Esophagus muscularis mucosa (tissue), 4 donors: ENCODE measurements at places on chromosomes 1 and 21.
A peak's percentile ranks its signal among the peaks of the same experiment; 100 is the strongest.

GRCh38 chr1:5415606-5416005 is 576.6 kb downstream of the NPHP4 start:
- no peak for DNase-seq

GRCh38 chr1:50080904-50081586 is 27.7 kb upstream of the ELAVL4 start:
- no peak for DNase-seq

- DNase-seq, result no peak
These were observed 73.7 kb upstream of the EDEM3 start for GRCh38 chr1:184828369-184828717.

GRCh38 chr21:32604464-32604863 is 7.7 kb downstream of the CFAP298 start:
- no peak for DNase-seq

DNA sequence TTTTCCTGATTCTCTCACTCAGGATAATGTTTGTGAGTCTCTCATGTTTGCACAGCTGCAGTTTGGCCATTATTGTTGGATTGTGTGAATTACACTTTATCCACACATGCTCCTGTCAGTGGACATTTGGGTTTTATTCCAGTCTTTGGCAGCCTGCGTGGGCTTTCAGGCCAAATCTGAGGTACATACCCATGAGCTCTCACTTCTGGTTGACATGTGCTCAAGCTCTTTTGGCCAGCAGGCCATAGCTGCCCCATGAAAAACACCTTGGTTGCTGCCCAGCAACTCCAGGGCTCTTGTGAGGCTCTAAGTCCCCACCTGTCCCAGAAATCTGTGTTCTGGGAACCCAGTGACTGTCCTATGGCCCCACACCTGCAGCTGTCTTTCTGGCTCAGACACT is 124.5 kb upstream of the GALNT2 start:
- peak; percentile 86 for DNase-seq

DNA sequence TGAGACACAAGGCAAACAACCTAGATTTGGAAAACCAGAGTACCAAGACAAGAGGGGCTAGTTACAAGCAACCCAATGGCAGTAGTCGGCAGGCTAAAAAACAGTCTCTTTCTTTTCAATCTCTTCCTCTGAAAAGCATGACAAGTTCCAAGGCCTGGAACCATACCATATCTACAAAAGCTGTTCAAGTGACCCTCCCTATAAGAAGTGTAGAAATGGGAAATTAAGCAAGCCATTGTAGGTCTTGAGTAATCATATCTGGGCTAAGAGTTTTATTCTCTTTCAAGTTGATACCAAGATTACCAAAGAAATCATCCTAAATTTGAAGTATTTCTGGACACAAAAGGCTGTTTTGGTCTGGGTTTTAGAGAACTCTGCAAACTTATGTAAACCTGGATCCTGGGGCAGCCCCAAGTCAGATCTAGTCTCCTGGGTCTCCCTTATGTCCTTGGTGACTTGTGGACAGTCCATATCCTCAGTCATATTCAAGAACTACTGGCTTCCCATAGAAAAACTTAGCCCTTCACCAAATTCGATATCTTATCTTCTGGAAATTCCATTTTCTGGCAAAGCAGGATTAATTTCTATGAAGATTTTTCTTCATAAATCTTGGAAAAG is 24.7 kb downstream of the FMO3 start:
- no peak for DNase-seq

DNA sequence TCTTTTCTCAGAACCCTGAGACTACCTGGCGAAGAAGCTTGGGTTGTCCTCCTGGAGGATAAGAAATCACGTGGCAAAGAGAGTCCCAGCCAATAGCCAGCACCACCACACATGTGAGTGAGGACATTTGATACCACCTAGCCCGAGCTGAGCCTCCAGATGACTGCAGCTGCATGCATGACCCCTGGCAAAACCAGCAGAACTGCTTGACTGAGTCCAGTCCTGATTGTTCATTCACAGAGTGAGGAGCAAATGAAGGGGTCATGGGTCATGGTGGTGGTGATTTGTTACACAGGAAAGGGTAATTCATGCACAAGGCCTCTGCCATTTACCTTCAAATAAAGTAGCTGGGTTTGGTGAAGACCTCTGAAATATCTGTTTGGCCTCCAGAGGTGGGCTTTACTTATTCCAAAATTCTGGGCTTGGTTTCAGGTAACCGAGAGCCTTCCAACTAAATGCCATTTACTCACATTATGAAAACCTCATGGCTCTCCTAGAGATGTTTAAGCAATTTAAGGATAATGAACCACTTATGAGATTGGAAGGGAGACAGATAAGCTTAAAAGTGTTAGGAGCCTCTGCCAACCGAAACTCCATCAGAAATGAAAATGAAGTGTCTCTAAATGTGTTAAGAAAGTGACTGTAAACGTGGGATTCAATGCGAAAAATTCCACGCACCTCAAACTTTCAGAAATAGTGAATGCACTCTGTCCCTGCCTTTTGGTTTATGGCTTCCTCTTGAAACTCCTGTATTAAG is 163.3 kb downstream of the SLC35F3 start:
- DNase-seq, result no peak

DNA sequence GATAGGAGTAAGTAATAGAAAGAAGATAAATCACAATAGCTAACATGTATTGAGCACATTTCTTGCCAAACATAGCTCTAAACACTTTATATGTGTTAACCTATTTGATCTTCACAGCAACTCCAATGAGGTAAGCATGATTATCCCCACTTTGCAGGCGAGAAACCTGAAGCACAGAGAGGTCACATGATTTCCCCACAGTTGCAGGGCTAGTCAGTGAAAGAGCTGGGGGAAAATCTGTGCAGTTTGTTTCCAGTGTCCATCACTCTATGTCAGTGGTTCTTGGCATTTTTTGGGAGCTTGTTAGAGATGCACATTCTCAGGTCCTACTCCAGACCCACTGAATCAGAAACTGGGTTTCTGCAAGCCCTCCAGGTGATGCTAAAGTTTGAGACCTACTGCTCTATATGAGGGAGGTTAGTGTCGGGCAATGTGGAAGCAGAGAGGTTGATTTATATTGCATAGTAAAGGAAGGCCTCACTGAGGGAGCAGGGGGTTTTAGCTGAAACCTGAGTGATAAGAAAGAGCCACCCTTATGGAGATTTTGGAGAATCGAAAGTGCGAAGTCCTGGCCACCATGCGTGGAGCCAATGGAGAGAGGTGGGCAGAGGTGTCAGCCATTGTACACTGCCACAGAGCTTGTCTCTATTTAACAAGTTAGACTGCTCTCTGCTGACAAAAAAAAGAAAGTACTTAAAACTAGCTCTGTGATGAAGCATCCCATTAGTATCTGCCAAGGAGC is 20.9 kb downstream of the MCOLN3 start:
- DNase-seq, result no peak

- DNase-seq, result no peak
These were observed 56.9 kb downstream of the MIER1 start for GRCh38 chr1:66981679-66982078.

DNA sequence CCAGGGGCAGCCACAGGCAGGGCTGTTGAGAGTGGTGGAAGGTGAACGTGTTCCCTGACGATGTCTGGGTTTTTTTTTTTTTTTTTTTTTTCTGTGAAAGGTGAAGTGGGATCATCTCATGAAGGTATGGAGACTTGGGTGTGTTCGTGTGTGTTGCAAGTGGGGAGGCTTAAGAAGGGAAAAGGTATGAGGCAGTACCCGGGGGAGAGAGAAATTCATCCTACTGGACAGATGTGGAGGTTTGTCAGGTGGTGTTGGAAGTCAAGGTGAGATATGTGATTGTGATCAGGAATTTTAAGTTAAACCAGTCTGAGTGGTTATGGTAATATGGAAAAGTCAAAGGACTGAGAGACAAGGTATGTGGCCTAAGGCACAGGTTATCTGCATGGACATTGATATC is 5.3 kb downstream of the C1orf115 start:
- no peak for DNase-seq

DNA sequence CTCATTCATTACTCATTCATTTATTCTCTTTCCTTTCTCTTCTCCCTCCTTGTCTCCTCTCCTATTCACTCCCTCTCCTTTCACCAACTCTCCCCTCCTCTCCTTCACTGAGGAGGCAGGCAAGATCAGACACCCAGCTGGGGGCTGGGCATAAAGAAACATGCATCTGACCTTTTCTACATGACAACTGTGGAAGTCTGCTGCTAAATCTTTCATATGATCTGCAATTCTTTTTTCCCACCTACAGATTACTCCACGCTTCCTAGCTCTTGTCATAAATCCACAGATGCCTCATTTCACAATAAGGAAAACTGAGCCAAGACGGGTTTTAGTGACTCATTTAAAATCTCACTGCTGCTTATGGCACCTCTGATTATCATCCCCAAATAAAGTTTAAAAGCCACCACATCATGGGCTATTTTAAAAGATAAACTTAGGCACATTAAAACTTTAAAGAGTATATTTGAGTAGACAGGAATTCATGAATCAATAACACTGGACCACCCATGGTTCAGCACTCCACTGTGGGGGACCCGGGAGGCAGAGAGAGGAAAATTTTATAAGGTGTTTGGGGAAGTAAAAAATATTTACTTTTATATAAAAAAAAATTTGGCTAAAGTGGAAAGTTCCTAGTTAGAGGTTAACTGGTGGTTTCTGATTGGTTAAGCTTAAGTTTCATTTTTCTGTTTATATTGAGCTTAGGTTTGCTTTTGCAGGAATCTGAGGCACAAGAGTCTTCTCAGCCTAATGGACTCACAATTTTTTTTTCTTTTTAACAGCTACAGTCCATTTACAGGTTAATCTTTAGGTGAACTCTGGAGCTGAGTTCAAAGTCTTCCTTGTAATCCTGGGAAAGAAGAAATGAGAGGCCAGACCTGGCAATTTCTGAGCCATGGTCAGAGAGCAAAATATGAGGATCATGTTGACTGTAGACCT is 55.8 kb upstream of the DNAH14 start:
- no peak for DNase-seq

DNA sequence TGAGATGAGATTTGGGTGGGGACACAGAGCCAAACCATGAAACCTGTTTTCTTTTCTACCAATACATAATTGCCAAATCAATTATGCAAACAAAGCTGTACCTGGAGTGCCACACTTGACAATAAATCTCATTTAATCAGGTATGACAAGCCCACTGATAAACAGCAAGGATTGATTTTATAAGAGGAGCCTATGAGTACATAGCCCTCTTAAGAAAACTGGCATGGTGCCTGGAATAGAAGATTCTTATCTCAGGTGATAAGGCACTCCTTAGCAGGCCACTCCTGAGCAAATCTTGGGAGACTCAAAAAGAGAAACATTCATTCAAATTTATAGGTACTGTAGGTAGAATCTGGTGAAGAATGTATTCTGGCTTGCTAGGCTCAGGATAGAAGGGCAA is 28.6 kb upstream of the PDE4B start:
- no peak for DNase-seq

- DNase-seq, result no peak
These were observed 126.7 kb downstream of the SIM2 start for GRCh38 chr21:36825658-36826057.

DNA sequence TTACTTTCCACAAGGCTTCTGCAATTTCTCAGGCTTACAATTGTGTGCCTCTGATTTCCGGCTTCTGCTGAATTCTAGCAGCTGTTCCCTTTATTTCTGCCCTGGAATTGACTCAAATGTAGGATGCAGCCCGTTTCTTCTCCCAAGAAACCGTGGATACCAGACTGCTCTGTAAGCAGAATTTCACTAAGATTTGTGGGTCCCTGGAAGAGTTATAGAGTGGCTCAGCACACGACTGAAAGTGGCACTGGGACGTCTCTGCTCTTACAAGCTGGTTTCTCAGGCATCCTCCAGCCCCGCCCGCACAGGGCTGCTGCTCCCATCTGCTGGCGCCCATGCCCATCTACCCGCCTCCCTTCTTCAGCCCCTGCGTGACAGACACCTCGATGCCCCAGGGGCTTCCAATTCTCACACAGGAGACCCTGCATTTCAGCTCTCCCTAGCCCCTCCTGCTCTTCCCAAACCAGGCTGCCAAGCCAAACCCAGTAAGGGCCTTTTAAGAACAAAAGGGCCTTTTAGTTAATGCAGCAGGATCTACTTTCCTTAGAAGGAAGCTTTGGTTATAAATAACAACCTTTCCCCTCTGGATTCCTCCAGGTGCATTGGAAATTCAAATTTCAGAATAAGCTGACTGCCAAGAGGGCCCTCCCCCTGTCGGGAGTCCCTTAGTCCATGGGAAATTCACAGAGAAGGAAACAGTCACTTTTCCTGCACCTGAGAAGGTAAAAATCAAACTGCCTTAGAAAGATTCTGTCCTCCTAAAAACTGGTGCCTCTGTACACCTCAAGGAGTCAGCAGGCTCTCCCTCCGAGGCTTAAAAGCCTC is 45.4 kb upstream of the TENT5B start:
- no peak for DNase-seq

GRCh38 chr1:17212487-17213121 is 7.7 kb downstream of the PADI1 start:
- DNase-seq, result no peak

- no peak for DNase-seq
These were observed 9.7 kb upstream of the TENT5C start for GRCh38 chr1:117596023-117596720.

DNA sequence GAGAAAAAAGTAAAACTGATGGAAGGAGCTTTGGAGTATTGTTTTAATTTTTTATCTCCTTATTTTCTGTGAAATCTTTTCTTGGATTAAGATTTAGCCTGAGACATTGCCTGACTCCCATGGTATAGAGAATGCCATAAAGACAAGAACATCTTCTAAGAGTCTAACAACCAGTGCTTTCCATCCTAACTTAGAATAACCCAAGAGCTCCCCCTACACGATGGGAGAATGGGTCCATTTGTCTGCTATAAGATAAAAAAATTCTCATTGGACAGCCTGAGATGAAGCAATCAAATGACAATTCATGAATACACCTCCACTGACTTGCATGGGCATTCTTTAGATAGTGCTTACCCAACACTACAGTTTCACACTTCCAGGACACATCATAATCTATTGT is 478.1 kb downstream of the TTLL7 start:
- DNase-seq, result no peak

DNA sequence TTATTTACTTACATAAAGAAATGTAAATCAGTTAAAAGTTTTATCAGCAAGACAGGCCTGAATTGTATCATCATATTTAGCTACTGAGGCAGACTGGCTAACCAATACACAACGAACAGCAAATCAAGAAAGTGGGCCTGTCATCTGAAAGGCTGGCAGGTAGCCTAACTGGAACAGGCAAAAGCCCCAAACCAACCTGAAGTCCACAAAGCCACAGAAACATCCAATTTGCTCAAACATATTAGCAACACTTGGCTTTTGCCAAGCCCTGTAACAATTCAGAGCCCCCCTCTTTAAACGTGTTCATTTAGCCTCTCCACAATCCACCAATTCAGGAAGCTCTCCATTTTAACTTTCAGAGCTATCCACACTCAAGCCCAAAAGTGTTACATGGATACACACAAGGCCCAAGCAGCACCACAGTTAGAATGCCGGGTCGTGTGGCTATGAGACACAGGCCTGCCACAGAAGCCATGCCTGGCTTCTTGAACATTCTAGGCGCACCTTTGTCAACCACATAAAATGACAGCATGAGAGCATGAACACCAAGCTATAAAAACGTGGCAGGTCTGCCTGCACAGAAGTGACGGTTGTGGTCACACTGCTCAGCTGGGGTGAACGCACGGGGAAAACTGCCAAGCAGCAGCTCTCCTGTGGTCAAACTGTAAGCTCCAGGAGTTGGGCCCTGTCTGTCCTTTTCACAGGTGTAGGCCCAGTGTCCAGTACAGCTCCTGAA is 49.3 kb downstream of the CD34 start:
- DNase-seq, result no peak

GRCh38 chr1:228542981-228543380 is 55.8 kb downstream of the RNF187 start:
- DNase-seq, result no peak
